ENCODE measurements at places on chromosomes 1 and 21. TPM values are rescaled to one million over a fixed set of nuclear protein-coding genes. Genes with fewer than 3 reads are reported as not detected.
A peak's percentile ranks its signal among the peaks of the same experiment; 100 is the strongest.

AMPD1 gene
- total RNA-seq: not detected

TAS1R1 gene
- total RNA-seq: not detected

GRCh38 chr1:241442686-241443085, 76.9 kb downstream of the FH start:
- no peaks in the 10 kb centered on the region for H3K27me3 ChIP-seq
- H3K4me3 ChIP-seq: no peak overlapping the region
- no peak overlapping the region for H3K27ac ChIP-seq
- H3K36me3 ChIP-seq: no peaks in the 10 kb centered on the region
- DNase-seq: no peak

VAV3 gene
- 13.1 TPM for total RNA-seq

ICOSLG gene
- total RNA-seq: 0.69 TPM

- no peaks in the 10 kb centered on the region for H3K27me3 ChIP-seq
- no peaks in the 10 kb centered on the region for H3K36me3 ChIP-seq
- no peaks in the 10 kb centered on the region for H3K4me1 ChIP-seq
- DNase-seq: no peak
Observed at GRCh38 chr1:6412896-6413295, 6.8 kb downstream of the HES2 start.

- H3K4me1 ChIP-seq: no peaks in the 10 kb centered on the region
- no peak overlapping the region for H3K27ac ChIP-seq
- H3K4me3 ChIP-seq: no peak overlapping the region
- no peaks in the 10 kb centered on the region for H3K27me3 ChIP-seq
- DNase-seq: no peak
- H3K36me3 ChIP-seq: no peaks in the 10 kb centered on the region
Observed at GRCh38 chr1:237199026-237199425, 157.0 kb downstream of the RYR2 start.

DNA sequence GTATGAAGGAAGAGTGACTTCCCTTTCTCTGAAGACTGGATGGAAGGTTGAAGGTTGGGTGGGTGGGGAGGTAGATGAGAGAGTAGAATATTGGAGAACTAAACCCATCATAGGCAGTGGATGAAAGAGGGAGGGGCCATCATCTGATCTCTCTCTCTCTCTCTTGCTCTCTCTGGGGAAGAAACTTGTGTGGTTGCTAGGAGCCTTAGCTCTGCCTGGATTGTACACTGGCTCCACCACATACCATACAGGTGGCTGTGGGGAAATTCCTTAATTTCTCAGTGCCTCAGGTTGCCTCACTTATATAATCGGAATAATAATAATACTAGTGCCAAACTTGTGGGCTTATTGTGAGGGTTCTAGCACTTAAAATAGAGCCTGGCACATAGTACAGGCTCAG, 9.5 kb downstream of the XCL1 start:
- H3K27ac ChIP-seq: peak overlapping the region; percentile 82
- no peaks in the 10 kb centered on the region for H3K36me3 ChIP-seq
- no peak overlapping the region for H3K4me3 ChIP-seq
- no peak for DNase-seq
- no peaks in the 10 kb centered on the region for H3K27me3 ChIP-seq

DNA sequence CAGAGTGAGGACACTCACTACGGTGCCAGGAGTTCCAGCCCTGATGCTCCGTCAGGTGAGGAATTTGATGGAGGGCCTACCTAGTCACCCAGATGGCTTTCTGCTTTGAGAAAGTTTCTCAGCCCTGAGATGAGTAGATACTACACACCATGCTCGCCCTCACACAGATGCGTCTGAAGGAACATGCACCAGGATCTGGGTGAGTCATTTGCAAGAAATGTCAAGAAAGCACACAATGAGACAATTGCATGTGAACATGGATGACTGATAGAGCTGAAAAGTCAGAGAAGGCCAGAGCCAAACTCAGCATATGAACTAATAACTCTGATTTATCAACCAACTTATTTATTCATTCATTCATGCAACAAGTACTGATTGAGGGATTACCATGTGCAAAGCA, 483.9 kb downstream of the OMA1 start:
- no peak overlapping the region for H3K27ac ChIP-seq
- H3K36me3 ChIP-seq: no peaks in the 10 kb centered on the region
- H3K4me1 ChIP-seq: no peaks in the 10 kb centered on the region
- no peak for DNase-seq
- no peaks in the 10 kb centered on the region for H3K27me3 ChIP-seq

GRCh38 chr1:106975944-106976343, 80.5 kb upstream of the PRMT6 start:
- H3K4me3 ChIP-seq: no peak overlapping the region
- DNase-seq: no peak
- no peaks in the 10 kb centered on the region for H3K4me1 ChIP-seq
- no peaks in the 10 kb centered on the region for H3K27me3 ChIP-seq

AQP10 gene
- total RNA-seq: not detected

GRCh38 chr1:238900334-238900865, 486.0 kb upstream of the CHRM3 start:
- no peak for DNase-seq
- H3K36me3 ChIP-seq: no peaks in the 10 kb centered on the region
- no peak overlapping the region for H3K4me3 ChIP-seq

GPR157 gene
- 1.3 TPM for total RNA-seq

Data from uterus (tissue), 4 donors.